HL-60 (cell line): ENCODE measurements at places on chromosomes 7 and 10.

- no peak for DNase-seq
Observed at GRCh38 chr10:63641799-63642198, 120.6 kb downstream of the REEP3 start.

DNA sequence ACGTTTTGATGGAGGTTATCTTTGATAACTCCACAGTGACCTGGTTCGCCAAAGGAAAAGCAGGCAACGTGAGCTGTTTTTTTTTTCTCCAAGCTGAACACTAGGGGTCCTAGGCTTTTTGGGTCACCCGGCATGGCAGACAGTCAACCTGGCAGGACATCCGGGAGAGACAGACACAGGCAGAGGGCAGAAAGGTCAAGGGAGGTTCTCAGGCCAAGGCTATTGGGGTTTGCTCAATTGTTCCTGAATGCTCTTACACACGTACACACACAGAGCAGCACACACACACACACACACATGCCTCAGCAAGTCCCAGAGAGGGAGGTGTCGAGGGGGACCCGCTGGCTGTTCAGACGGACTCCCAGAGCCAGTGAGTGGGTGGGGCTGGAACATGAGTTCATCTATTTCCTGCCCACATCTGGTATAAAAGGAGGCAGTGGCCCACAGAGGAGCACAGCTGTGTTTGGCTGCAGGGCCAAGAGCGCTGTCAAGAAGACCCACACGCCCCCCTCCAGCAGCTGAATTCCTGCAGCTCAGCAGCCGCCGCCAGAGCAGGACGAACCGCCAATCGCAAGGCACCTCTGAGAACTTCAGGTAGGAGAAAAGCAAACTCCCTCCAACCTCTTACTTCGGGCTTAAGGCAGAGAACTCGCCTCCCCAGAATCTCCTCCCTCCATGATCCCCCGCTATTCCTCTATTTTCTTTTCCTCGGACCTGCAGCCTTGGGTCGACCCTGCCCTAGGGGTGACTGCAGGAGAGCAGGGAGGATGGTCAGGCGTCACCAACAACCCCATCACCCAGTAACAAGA is at the start of gene SERPINE1:
Gene SERPINE1, plus strand, starts transcription at position 454 of the 809 bp plus-strand sequence. CDS start 1,290 bp downstream, outside the sequence.
- DNase-seq, result peak; percentile 43

DNA sequence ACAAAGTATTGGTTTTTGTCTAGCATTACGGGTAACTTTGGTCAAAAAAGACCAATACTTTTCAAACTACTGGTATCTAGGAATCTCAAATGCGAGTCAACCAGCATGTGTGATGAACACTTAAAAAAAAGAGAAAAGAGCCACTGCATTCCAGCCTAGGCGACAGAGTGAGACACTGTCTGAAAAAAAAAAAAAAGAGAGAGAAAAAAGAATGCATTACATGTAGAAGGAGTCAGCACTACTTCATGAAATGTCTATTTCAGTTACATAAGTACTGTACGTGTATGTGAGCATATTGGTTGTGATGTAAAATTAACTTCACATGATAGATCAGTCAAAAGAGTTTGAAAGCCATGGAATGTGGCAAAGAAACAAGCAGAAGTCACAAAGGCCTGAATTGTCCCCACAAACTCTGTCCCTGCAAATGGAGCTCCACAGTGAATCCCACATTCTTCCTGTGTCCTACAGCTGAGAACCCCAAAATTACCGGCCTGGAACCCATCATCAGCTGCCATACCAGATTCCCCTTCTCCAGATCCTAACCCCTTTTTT is 1.6 kb downstream of the DENND11 start:
- no peak for DNase-seq

- DNase-seq, result no peak
Observed at GRCh38 chr10:53111529-53111928, 338.9 kb upstream of the MBL2 start.

DNA sequence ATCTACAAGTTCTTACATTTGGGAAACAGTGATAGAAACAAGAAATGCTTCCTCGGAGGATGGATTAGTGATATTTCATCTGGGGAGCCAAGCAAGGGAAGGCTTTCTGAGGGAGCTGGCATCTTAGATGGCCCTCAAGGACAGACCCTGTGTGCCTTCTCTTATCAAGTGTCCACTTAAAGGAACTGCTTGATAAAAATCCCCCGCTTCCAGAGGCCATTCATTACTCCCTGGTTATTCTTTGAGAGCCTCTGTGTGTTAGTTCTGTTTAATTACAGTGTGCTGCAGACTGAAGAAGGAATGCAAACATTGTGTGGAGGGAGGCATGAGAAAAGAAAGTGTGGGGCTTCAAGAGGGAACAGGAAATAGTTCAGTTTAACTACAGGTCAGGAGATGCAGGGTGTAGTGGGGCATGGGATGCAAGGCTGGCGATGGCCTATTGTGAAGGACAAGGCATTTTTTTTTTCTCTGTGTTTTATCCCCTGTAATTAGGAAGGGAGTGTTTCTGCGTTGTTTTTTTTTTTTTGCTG is 145.4 kb downstream of the SNX10 start:
- no peak for DNase-seq

DNA sequence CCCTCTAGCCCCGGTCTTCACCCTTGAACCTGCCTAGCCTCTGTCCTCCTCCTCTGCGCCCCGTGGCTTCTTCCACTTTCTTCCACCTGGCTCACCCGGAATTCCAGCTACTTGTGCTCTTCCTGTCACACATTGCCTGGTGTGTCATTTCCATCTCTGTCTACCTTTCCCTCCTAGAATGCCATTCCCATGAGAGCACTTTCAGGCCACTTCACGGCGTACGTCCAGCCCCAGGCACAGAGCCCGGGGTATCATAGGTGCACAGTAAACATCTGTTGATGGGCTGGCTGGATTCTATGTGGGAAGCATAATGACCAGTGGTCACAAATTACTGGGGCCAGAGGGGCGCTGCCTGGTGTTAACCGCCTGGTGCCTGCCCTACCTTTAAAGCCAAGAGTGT is 161.3 kb downstream of the CUX1 start:
- no peak for DNase-seq

DNA sequence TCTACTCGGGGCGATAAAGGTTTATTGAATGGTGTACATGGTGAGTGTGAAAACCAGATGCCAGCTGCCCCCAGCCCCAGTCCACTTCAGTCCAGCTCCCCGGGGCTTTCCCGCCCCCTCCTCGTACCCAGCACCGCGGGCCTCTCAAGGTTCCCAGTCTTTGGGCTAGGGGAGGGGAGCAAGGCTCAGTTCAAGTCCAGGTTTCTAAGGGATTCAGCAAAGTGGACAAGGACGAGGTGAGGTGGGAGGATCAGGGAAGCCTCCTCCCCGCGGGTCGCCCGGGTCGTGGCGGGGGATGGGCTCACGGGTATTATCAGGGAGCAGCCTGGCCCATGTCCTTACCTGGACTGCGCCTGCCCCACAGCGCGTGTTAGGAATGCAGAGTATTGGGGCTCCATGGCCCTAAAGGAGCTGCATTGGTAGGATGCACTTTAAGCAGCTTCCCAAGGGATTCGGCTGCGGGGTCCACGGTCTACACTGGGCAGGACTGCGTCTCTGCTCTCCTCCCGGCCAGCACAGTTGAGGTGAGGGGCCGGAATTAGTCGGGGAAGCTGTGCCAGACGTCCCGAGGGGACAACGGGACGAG is 541 bp upstream of the PFKFB3 start:
- no peak for DNase-seq

DNA sequence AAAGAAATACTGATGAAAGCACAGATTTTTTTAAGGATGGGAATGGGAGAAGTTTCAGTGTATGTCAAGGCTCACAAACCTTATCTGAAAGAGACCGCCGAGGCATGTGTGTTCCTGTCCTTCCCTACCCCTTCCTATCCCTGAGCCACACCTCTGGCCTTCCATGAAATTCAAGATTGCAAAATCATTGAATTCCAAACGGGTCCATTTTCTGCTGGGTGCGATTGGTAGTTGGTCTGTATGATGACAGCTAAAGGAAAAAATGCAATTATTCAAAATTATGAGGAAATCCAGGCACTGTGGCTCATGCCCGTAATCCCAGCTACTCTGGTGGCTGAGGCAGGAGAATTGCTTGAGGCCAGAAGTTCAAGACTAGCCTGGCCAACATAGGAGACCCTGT is 170.1 kb downstream of the ARHGAP12 start:
- DNase-seq, result no peak

- no peak for DNase-seq
Observed at GRCh38 chr10:50403074-50403473, 151.8 kb upstream of the ASAH2 start.

- DNase-seq, result no peak
Observed at GRCh38 chr10:42428534-42428933, 209.8 kb downstream of the ZNF33B start.

DNA sequence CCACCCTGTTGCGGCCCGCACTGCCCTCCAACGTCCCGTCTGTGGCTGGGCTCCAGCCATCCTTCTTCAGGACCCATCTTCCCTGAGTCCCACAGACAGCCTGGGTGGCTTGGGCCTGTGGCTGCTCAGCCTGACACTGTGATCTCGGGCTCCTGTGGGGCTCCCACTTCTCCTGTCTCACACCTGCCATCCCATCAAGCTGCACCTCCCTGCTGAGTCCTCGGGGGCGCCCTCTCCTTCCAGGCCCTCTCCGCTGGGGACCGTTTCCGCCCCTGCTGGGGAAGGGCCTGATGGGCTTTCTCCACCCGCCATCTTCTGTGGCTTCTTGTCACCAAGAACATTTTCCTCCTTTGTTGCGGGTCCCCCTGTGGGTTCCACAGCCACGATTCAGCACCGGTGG is 173.8 kb upstream of the PPP2R2D start:
- DNase-seq, result no peak

GRCh38 chr10:76946270-76946669 is 691.3 kb downstream of the KCNMA1 start:
- no peak for DNase-seq

GRCh38 chr10:130606001-130606405 is 469.8 kb downstream of the GLRX3 start:
- no peak for DNase-seq

DNA sequence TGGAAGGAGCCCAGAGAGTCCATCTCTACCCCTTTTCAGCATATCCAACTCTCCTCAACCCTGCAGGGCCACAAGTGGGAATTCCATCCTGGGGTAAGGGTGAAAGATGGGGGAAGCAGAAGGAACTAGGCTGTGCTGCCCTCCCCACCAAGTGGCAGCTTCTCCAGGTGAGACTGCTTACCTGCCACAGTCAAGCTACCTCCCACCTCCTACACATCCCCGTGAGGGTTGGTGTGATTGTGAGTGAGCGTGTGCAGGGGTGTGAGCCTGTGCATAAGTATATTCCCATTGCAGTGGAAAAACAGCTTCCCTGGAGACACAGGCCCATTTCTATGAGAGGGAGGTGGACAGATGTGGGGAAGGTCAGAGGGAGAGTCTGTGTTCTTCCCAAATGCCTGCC is 376.6 kb downstream of the PLXNA4 start:
- no peak for DNase-seq

DNA sequence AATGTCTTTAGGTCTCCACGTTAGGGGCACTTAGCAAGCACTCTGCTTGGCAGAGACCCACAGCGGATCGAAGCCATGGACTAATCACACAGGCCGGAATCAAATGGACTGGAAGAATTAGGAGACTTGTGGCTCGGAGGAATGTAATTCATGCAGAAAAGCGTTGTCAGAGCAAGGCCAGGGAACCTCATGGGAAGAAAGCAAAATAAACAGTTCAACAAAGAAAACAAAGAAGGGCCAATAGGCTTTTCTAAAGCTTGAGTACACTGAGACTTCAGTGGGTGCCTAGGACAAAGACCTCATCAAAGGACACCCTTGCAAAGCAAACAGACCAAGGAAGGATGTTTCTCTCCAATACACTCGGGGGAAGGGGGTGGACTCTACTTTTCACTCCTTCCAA is 171.1 kb downstream of the GLI3 start:
- no peak for DNase-seq

GRCh38 chr10:24349379-24350001 is 140.6 kb downstream of the KIAA1217 start:
- DNase-seq, result no peak

DNA sequence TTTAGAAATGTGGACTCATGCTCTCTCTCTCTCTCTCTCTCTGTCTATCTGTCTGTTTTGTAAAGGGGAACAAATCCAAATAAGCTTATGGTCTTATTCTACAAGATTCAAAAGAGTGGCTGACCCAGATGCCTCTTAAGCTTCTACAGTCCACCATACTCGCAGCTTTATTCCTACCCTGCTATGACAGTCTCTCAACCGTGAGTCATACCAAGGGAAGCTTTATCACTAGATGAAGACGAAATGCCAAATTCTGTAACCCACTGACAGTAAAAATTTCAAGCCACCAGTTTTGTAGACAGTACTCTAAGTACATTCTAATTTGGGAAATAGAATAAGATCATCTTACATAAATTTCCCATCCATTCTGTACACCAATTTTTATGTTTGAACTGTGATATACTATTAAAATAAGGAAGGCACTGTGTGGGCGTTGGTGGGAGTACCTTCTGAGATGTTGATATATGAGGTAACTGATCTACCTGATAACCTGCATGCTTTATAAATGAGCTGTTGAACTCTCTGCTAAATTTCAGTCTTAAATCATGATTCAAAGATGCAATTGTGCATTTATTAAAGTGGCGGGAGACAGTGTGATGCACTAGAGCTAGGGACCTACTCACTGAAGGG is 153.2 kb downstream of the KLF6 start:
- no peak for DNase-seq

- no peak for DNase-seq
Observed at GRCh38 chr7:80279760-80280159, 145.1 kb downstream of the GNAI1 start.

GRCh38 chr10:5582736-5583135 is 58.0 kb downstream of the CALML3 start:
- no peak for DNase-seq

DNA sequence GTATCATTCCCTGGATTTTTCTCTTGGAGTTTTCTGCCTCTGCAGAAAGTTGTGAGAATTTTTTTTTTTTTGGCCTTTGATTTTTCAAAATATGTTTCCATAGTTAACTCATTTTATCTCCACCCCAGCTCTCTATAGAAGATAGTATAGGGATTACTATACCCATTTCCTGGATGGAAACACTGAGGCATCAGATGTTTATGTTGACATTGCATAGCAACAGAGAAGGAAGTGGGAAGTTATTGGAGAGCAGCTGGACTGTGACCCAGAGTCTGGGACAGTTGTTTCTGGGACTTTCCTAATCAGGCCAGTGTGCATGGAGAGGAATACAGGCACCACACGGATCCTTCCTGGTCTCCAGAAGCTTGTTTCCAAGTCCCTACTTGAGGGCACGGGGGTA is 158.0 kb downstream of the CDH23 start:
- DNase-seq, result no peak

GRCh38 chr7:85695533-85695932 is 508.7 kb upstream of the SEMA3D start:
- DNase-seq, result no peak

- no peak for DNase-seq
Observed at GRCh38 chr10:51100221-51100620, 25.9 kb downstream of the PRKG1 start.

DNA sequence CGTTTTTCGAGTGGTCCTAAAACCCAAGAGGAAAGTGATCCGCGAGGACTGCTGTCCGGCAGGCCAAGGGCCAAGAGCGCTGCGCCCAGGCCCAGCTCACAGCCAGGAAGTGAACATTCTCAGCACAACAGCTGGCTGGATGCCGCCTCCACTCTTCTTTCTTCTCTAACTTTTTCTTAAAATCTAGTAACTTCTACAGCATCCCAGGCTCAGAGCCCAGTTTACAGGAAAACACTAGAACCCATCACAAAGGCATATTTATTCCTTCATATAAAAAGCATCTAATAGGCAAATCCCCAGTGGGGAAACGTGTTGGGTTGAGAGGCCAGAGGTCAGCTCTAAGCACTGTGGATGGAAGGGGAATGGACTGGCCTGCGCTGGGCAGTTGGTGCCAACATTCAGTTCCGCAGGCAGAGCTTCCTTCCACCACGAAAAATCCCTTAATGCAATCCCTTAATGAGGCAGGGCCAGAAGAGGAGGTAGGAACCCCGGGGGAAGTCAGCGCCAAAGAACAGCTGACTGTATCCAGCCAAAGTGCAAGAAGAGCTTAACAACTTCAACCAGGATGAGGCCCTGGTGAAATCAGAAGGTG is 74.8 kb downstream of the ZRANB1 start:
- no peak for DNase-seq
